ENCODE measurements at places on chromosomes 11 and 22. TPM values are rescaled to one million over a fixed set of nuclear protein-coding genes. Genes with fewer than 3 reads are reported as not detected.

Gene FTH1
- total RNA-seq: 1,762 TPM

Gene TMPRSS13
- not detected for total RNA-seq

Gene C11orf97
- total RNA-seq: not detected

Gene SLC16A8
- total RNA-seq: 0.15 TPM

Gene ROM1
- total RNA-seq: 6.7 TPM

Gene CDON
- total RNA-seq: 104 TPM

Gene NAALAD2
- total RNA-seq: 0.35 TPM

Gene PISD
- 24.4 TPM for total RNA-seq

Gene GP1BB
- total RNA-seq: not detected

Gene SCGB2A2
- total RNA-seq: not detected

Gene USH1C
- not detected for total RNA-seq

Gene OR52A1
- total RNA-seq: not detected

Gene NAV2
- total RNA-seq: 8.0 TPM

Gene UBQLNL
- total RNA-seq: 0.08 TPM
